LHCN-M2 (cell line): ENCODE measurements at places on chromosomes 2 and 18.

GRCh38 chr18:9366126-9366714 lies 31.6 kb downstream of the TWSG1 start:
- DNase-seq, result peak; percentile 74

- DNase-seq, result no peak
Measured at GRCh38 chr2:62570861-62571698, 65.1 kb upstream of the TMEM17 start.

DNA sequence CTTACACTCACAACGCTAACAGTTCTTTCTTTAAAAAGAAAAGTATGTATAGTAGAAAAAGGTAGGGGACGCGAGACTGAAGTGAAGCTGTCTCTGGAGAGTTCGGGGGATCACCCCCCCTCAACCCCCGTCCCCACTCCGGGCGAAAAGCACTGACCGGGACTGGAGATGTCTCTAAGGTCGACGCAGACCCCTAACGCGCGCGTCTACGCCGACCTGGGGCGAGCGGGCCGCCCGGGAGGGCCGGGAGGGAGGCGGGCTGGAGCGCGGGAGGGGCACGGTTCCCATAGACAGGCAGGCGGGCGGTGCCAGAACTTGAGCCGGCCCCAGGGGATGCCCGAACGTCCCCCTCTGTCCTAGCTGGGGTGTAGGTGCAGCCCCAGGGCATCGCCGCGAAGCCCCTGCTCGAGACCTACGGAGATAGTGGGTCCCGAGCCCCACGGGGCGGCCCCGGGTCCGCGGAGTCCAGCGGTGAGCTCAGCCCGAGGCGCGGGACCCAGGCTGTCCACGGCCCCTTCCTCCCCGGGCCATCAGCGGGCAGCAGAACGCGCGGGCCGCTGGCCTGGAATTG lies 82.2 kb downstream of the CHRNA1 start:
- peak; percentile 41 for DNase-seq

DNA sequence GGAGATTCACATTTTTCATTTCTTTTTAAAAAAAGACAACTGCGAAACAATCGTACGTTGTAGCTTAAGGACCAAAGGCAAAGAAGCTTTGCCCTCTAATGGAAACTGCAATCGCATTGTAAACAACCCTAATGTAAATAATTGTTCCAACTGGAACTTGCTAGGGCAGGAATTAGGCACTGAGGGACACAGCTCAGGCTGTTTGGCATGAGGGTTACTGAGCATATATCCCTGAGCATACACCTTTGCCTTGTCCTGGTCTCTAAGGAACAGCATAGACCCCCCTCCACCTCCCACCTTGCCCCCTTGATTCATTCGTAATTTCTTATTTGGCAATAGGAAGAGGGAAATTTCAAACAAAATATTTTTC lies 396.4 kb downstream of the LNPK start:
- no peak for DNase-seq

GRCh38 chr2:23425885-23426262 lies 40.9 kb downstream of the KLHL29 start:
- DNase-seq, result no peak

- DNase-seq, result no peak
Measured at GRCh38 chr18:13320096-13320495, 101.5 kb downstream of the LDLRAD4 start.

DNA sequence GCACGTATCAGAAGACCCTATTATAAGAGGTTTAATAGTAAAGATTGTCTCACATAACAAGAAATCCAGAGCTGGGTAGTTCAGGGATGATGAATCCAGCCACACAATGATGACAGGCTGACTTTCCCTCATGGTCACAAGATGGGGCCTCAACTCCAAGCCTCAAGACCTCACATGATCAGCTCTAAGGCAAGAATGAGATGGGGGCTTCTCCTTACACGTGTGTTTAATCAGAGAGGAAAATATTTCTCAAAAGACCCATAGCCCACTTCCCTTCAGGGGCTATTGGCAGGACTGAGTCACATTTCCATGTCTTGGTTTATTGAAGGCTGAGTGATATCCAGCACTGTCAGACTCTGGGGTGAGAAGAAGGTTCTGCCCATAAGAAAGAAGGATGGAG lies 100.2 kb upstream of the FOSL2 start:
- no peak for DNase-seq

DNA sequence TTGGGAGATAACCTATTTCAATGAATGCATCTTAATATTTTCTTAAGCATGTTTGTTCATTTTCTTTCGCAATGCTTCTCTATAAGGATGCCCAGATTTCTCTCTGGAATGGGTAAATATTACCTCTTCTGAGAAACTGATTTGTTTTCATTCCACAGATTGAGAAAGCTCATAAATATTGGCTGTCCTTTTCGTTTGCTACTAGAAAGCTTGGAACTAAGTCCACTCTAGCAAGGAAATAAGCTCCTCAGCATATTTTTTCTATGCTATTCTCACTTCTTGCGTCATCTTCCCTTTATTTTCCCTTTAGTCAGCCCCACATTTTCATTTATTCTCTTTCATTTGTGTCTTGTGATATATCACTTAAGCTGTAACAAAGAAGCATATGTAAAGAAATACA lies 76.3 kb downstream of the ANTXR1 start:
- DNase-seq, result no peak
